ENCODE measurements at places on chromosomes 3 and 15.

DNA sequence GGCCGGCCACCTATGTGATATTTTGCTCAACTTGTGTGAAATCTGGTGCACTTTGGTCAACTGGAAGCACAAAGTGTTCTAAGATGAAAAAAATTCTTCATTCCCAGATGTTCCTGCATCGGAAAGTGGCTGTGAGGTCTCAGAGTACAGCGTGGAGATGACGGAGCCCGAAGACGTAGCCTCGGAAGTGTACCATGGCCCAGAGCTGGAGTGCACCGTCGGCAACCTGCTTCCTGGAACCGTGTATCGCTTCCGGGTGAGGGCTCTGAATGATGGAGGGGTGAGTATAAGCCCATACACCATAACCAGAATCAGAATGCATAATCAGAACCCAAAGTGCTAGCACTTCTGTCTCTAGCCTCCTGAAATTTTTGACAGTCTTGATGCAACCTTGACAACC lies 104.3 kb downstream of the GHSR start:
- DNase-seq, result no peak

- DNase-seq, result no peak
Measured at GRCh38 chr3:146160321-146160963, 542 bp downstream of the PLOD2 start.

DNA sequence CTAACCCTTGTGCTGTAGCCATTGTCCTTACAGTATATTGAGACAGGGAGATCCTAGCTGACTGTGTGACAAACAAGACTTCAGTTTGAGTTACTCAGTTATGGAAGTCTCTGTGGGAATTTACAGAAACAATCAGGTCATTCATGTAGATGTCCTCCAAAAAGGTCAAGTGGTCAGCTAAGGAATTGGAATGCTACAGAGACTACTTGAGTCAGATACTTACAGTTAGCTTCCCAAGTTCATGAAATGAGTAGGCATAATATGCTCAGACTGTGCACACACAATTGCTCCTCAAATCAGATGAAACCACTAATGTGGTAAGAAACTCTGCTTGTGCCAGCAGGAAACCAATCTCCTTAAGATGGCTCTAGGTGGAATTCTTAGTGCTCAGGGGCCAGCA lies 985.7 kb downstream of the NSUN3 start:
- no peak for DNase-seq

GRCh38 chr3:152608696-152609594 lies 226.0 kb upstream of the P2RY1 start:
- DNase-seq, result no peak

DNA sequence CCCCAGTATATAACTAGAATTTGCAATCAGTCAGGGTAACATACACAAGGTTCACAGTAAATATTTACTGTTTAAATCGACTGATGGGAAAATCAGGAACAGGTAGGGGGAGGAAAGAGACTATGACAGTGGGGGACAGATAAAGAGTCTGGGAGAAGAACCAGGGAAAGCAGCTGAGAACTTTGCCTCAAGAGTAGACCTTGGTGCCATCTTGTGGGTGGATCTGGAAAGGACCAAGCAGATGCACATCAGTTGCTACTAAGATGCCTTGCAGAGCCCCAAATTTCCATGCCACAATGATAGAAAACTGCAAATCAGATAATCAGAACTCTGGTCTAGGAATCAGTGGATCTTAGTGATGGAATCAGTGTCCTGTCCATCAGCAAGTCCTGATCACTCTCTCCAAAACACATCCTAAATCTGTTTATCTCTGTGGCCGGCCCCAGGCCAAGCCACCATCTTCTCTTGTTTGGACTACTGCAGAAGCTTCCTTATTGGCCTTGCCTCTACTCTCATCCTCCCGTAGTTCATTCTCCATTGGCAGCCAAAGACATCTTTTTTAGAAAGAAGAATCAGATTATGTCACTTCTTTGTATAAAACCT lies 62.7 kb downstream of the PDE8A start:
- DNase-seq, result no peak

- no peak for DNase-seq
Measured at GRCh38 chr3:124333931-124334640, 342.2 kb upstream of the ROPN1 start.

DNA sequence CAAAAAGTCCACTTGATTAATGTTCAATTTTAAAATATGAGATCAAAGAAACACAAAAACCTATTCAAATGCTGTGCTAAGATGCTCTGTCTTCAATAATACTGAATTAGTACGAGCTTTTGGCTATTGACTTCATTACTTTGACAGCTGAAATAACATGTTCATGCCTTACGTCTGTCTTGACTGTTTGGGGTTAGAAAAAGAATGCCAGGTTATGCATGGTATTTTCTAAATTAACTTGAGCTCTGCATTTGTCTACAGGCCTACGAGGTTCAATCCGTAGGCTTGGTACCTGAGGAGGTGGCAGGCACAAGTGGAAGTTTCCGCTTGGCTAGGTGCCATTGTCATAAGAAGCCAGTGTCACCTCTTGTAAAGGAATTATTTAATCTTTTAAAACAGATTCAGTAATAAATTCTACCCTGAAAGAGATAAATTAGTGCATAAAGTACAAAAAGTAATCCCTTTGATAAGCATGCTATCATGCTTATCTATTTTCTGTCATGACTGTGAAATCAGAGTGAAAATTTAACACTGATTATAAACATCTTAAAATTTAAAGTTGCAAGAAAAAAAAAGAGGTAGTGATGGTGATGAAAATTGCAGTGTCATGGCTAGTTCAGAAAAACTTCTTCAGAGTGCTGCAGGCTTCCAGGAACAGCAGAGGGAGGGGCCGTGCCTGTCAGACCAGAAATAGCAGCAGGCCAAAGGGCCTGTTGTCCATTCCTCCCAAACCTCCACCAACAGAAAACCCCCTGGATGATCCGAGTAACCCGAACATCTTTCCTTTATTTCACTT lies 115.7 kb downstream of the ARRDC4 start:
- no peak for DNase-seq

DNA sequence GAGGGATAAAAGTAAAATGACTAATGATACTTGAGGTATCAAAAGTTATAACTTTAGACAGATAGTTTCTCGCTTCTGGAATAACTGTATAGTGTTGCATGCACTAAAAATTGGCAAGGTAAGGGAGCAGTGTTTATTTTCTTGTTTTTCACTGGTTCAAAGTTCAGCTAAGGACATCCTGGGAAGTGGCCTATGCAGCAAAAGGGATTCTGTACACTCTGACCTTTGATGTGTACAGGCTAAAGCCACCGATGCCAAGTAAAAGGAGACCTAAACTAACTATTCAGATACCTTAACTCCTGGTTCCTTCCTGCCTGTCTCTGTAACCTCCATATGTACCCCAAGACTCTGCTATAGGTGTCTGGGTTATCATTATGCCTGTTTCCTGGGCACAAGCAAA lies 1.7 kb downstream of the FBXO40 start:
- no peak for DNase-seq

DNA sequence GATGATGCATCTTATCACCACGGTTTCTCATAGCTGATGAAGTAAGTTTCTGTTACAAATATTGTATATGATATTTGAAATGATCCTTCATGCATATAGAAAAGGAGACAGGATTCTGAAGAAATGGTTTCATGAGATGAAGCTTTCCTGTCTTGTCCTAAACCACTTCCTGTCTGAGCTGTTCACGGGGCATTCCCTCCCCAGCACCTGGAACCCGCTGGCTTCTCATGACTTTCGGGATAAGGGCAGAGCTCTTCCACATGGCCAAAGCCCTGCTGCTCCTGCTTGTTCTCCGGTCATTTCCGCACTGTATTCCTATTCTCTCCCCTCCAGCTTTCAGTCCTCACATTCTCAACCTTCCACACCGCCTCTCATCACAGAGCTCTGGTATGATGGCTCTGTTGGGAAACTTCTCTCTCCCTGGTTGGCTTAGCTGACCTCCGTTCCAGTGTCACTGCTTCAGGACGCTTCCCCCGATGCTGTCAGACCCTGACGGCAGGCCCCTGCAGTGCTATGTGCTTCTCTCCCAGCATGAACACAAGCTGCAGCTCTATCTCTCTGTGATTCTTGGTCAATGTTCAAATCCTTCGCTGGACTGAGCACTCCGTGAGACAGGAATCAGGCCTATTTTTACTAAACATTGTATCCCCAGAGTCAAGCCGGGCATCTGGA lies 86.9 kb upstream of the HERC1 start:
- DNase-seq, result no peak

DNA sequence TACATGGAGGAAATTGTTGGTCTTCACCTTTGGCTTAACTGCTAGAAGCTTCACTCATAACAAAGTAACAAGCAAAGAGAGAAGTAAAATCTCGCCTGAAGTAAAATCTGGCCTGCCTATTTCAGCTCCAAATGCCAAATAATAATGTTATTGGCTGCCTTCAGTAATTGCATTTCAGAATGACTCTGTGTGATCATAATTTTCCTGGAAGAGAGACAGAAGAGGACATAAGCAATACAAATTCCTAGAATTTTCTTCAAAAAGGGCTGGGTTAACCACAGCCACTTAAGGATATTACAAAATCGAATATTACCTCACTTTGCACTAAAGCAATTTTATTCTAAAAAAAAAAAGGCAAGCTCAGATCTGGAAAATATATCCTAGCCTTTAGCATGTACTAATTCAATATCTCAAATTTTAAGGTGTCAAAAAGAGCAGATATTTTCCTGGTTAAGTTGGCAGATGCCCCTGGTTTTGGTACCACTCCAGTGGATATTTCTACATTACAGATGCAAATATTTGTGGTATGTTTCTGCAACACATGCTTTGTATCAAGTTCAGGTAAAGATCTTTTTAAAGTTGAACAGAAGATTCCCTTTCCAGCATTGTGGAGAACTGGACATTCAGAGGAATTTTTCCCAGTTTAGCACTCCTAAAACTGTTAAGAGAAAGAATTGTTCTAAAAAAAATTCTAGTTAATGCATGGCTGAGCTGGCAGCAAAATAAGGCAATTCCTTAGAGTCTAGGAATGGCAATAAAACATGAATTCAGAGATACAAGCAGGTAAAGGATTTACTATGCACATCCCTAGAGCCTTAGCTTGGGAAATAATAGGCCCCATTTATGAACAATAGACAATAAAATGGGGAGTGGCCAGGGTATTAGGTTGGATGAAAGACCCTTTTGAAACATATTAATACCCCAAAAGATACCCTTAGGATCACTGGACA lies 116.7 kb downstream of the STAC start:
- DNase-seq, result no peak

GRCh38 chr15:75231836-75232235 lies 26.3 kb upstream of the GOLGA6C start:
- DNase-seq, result no peak

- no peak for DNase-seq
Measured at GRCh38 chr15:87757084-87757483, 499.5 kb downstream of the NTRK3 start.

GRCh38 chr3:1183320-1184048 lies 90.7 kb downstream of the CNTN6 start:
- no peak for DNase-seq

GRCh38 chr15:98381446-98381845 lies 266.9 kb upstream of the IGF1R start:
- no peak for DNase-seq

DNA sequence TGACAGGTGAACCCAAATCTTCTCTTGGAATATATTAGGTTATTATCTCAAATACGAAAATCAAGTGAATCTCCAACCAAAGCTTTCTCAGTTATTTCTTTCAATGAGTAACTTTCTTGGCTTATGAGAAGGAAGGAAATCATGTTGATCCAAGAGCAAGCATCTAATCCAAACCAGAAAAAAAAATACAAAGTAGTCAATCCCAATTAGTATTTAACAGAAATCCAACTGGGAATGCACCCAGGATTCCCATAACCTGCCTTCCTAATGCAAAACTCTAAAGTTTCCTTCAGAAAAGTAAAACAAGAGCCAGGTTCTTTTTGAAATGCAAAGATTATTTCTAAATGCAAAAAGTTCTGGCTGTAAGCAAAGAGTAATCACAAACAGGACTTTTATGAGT lies 289.3 kb downstream of the SHOX2 start:
- DNase-seq, result no peak

GRCh38 chr15:28178290-28178689 lies 79.2 kb upstream of the OCA2 start:
- no peak for DNase-seq

DNA sequence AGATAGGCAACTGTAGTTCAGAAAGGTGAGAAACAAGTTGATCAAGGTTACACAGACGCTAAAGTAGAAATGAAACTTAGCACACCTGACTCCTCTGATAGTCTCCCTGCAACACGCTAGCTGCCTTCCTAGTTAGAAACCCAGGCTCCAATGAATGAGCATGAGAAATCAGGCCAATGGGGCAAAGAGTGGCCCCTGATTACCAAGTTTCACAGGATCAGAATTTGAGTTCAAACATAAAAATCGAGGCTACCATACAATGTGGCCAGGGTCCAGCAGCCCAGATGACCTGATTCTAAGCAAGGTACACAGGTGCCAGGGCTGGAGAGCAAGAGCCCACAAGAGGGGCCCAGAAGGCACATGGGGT lies 7.7 kb downstream of the PLD1 start:
- DNase-seq, result no peak
